Activated CD8-positive, alpha-beta T cell treated with anti-CD3 and anti-CD28 coated beads for 36 hours (primary cell): ENCODE measurements at places on chromosomes 12 and 14. TPM values are rescaled to one million over a fixed set of nuclear protein-coding genes. Genes with fewer than 3 reads are reported as not detected.

DNA sequence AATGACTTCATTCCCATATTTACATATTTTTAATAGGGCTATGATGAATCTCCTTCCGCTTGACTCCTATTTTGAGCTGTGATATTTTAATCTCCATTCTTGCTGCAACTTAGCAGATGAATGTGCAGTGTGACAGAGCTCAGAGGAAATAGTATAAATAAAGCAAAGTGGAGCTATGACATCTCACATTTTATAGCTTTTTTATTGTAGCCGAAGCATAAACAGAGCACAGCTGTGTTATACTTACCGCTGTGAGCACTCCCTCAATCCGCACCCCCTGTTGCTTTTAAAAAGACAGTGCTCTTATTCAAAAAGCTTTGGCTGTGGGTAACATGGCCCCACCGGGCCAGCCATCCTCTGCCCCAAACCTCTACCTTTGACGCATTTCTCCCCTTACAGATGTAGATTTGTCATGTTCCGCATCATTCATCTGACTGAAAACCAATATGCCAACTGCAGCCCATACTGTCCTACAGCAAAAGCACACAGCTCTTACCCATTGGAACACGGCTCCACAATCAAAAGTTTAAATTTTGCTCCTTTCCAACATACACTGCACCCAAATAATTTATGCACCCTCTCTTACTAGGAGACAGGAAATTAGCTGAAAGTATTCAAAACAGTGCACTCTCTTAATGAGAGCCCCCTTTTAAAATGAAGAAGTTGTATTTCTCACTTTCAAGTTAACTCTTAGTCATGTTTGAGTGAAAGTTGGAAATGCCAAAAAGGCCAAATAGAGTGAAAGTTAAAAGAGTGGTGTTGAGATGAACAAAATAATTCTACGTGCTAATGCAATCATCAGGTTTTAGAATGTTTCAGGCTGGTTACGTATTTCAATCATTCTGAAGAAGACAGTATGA, 429.3 kb upstream of the SOX5 start:
- DNase-seq = no peak

- no peak for DNase-seq
These were observed 138.1 kb upstream of the NTF3 start for GRCh38 chr12:5293773-5294172.

DNA sequence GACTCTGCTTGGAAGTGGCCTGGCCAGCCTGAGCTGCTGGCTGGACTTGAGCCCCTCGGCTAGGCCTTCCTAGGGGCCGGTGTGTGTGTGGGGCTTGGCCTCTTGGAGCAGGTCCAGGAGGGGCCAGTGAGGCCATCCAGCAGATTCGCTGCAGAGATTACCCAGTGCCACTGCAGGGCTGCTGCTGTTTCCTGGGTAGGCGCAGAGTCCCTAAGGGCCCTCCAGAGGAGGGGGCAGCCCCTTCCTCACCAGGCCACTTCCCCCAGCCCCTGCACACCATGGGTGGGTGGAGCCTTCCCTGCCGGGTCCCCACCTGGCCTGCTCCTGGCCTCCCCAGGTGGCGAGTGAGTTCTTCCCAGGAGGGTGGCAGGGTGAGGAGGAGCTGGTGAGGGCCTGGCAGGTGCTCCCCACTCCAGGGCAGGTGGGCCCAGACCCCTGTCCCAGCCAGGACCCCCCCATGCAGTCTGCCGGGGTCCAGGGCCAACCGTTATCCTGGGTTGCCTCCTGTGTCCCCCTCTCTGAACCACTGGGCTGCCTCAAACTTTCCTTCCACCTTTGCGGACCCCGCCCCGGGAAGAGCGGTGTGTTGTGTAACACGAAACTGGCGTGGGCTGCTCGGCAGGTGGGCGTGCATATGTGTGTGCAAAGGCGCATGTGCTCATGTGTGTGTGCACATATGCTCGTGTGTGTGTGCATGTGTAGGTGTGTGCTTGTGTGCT, 25.1 kb downstream of the ASPG start:
- DNase-seq = no peak

DNA sequence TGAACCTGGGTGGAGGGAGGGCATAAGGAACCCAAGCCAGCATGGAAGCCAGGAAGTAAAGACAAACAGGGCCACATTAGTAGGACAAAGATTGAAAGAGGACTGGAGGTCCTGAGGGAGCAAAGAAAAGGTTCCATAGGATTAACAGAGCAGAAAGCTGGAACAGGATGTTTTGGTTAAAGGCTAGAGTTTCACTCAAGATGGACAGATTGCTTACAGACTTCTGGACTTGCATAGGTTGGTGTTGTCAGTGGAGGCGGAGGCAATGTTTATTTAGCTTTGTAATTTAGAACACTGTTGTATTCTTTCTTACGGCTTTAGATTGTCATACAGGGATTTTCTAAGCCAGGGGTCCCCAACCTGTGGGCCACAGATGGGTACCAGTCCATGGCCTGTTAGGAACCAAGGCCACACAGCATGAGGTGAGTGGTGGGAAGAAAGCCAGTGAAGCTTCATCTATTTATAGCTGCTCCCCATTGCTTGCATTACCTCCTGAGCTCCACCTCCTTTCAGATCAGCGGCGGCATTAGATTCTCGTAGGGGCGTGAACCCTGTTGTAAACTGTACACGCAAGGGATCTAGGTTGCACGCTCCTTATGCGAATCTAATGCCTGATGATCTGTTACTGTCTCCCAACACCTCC, 31.3 kb downstream of the ZNF664 start:
- no peak for DNase-seq

DNA sequence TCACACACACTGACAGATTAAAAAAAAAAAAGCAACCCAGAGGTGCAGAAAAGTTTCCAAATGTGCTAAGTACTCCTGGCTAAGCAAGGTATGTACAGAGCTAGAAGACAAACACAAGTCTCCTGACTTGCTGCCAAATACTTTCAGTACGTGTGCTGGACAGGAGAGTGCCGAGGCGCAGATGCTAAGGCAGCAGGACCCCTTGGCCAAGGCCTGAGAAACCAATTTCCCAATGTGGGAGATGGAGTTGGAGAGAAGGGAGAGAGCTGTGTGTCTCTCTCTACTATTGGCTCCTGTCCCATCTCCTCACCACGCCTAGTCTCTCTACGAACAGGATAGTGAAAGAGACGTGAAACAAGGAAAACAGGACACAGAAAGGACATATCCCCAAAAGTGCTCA, 5.3 kb downstream of the SPRYD3 start:
- no peak for DNase-seq

- no peak for DNase-seq
These were observed 133.8 kb downstream of the SAMD4A start for GRCh38 chr14:54700717-54701116.

DNA sequence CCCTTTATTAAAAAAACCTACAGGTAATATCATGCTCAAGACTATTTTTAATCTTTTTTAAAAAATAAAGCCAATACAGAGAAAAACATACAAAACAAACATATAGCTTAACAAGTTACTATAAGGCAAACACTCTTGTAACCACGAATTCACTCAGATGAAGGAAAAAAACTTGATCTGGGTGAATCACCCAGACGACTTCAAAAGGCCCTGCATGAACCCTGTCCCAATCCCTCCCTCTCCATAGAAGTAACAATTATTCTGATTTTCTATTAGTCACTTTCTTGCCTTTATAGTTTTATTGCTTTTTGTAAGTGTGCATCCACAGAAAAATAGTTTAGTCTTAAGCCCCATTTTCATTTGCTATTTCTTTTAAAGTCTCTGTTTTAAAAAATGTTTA, 72.6 kb downstream of the LRP6 start:
- no peak for DNase-seq

DNA sequence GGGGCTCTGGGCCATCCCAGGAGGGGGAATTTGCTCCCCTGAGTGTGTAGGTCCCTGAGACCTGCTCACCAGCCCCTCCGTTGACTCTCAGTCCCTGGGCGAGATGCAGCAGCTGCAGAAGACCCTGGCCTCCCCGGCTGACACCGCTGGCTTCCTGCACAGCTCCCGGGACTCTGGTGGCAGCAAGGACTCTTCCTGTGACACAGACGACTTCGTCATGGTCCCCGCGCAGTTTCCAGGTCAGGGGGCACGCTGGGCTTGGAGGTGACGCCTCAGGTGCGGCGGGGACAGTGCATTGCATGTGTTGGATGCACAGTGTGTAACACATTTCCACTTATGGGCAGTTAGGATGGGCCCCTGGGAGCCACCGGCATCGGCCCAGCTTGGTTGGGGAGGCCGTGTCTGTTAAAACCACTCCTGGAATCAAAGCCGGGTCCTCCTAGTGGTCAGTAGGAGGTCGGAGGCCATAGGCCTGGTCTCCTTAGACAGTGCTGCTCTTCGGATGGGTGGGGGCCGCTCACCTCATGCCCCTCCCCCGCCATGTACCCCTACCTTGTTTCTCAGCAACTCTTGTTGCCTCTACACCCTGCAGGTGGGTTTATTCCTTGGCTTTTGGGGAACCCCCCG, 17.1 kb upstream of the PUS1 start:
- DNase-seq = no peak

GRCh38 chr12:96233168-96233567, 39.0 kb downstream of the ELK3 start:
- DNase-seq = no peak

DNA sequence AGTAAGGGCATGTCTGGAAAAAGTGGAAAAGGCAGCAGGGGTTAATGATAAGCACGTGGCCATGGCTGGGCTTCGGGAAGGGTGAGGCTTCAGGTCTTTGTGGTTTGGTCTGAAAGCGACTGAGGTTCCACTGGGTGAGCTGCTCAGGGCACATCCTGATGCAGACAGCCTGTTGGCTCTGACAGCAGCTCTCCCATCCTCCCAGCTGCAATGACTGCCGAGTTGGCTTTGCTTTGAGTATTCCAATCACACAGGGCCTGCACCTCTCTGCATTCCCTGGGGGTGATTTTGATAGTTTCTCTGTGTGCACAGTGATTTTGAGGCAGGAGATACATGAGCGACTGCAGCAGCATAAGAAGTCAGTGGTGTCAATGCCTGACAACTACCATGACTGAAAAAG, 390.7 kb downstream of the APAF1 start:
- no peak for DNase-seq

- no peak for DNase-seq
These were observed 21.9 kb upstream of the CLMN start for GRCh38 chr14:95341564-95341963.

- DNase-seq = no peak
These were observed 87.8 kb downstream of the DAAM1 start for GRCh38 chr14:59276235-59276634.

DNA sequence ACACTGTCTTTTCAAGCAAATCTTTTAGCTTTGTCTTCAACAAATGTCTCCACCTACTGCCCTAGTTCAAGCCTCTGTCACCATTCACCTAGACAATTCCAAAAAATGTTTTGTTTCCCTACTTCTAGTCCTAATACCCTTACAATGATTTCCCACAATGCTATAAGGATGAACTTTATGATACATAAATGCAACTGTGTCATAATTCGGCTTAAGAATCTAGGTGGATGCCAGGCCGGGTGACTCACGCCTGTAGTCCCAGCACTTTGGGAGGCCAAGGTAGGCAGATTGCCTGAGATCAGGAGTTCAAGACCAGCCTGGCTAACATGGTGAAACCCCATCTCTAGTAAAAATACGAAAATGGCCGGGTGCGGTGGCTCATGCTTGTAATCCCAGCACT, 20.7 kb upstream of the CREBL2 start:
- DNase-seq = no peak

DNA sequence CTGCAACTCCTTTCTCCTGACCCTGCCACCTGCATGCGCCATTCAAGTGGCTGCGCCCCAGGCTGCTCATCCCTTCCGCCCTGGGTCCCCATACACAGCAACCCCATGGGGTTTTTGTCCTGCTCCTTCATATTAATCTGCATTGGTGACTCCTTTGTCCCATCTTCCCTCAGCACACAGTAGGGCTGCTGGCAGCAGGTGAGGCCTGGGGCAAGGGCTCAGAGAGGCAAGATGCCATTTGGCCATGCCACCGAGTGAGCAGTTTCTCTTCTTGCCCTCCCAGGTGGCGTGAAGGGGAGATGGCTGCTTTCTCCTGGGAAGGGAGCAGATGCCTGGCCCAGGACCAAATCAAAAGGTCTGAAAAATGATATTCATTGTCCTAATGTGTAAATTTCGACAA, 9.1 kb downstream of the RTL1 start:
- DNase-seq = no peak

DNA sequence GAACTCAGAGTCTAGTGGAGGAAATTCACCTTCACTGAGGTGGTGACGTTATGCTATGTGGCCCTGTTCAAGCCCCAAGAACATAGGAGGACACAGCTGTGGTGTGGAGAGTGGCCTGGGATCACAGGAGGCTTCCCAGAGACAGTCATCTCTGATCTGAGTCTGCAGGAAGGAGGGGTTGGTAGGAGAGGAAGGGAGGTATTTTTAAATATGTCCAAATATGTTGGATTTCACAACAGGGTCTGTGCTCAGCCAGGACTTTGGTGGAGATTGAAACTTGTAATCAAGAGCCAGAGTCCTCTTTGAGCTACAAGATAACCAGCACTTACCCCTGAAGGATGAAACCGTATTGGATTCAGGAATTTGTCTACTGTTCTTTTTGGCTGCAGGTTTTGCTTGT, 26.4 kb upstream of the MED13L start:
- DNase-seq = no peak

DNA sequence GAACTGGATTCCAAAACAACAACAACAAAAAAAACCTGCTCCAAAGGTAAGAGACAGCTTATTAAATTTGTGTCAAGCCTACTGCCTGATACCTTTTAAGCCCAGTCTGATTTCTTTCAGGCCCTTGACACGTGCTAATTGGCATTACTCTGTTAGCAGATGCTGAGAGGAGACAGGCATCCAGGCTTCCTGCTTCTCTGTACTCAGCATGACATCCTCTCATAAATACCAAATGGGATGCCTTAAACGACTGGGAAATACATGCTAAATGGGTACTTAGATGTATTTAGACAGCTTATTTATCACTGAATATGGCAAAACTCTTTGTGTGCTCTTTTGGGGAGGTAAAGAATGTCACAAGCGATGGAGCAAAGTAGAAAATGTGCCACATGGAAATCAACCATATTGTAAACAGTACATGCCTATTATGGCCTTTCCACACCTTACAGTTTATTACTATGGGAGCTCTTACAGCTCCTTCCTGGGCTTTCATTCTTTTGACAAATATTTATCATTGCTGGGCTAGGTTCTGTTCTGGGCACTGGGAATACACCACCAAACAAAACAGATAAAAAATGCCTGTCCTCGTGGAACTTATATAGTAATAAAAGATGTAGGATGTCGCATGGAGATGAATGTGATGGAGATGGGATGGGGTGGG, 11.5 kb upstream of the PCED1B start:
- no peak for DNase-seq

SYNDIG1L gene
- total RNA-seq = not detected

NRIP2 gene
- not detected for total RNA-seq

MUCL1 gene
- not detected for total RNA-seq

LRTM2 gene
- total RNA-seq = not detected

BDKRB1 gene
- total RNA-seq = not detected

MYF6 gene
- total RNA-seq = not detected

RASSF9 gene
- not detected for total RNA-seq

DCN gene
- not detected for total RNA-seq

GPX2 gene
- total RNA-seq = not detected

OR2AP1 gene
- total RNA-seq = not detected

TAS2R30 gene
- total RNA-seq = 1.4 TPM
